Activated naive CD8-positive, alpha-beta T cell treated with anti-CD3 and anti-CD28 coated beads, Interleukin-2, amount 50 U/mL, for 16 hours (primary cell): ENCODE measurements at places on chromosomes 5 and 9.

- DNase-seq: no peak
Measured at GRCh38 chr9:98100456-98100855, 18.6 kb downstream of the TRIM14 start.

GRCh38 chr5:98464737-98465330, 308.6 kb upstream of the RGMB start:
- no peak for DNase-seq

DNA sequence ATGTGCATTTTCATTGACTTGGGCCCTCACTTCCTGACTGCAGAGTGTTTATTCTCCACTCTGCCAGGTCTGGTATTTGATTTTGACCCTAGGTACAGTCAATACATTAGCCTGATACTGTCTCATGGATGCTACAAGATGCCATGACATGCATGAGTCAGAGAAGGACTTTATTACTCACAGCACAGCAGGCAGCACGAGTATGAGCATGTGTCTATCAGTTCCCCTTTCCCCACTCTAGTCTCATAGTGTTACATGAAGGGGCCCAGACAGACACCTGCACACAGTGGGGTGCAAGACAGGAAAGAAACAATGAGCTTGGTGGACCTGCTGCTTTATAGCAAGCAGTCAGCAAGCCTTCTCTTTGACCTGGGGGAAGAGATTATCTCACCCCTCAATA, 19.6 kb downstream of the ITGA2 start:
- DNase-seq: no peak

GRCh38 chr9:133591985-133592384, 17.2 kb downstream of the FAM163B start:
- no peak for DNase-seq

GRCh38 chr9:130934702-130935647, 4.1 kb downstream of the FIBCD1 start:
- no peak for DNase-seq
